ENCODE measurements at places on chromosomes 2 and 18.

DNA sequence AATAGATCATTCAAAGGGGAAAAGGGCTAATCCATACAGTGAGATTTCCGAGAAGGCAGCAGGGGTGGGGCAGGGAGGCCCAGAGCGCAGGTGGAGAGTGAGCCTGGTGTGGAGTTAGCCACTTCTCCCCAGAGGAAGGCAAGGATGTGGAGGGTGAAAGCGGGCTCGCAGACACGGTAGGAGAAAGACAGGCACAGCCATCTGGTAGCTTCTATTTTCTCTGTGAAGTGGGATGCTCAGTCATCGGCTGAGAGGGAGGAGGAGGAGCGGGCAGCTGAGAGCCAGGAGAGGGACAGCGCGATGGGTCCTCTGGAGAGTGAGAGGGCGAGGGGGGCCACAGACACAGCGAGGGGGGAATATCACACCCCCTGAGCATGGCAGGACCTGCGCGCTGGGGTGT is 153.3 kb upstream of the NDUFV2 start:
- DNase-seq: no peak

DNA sequence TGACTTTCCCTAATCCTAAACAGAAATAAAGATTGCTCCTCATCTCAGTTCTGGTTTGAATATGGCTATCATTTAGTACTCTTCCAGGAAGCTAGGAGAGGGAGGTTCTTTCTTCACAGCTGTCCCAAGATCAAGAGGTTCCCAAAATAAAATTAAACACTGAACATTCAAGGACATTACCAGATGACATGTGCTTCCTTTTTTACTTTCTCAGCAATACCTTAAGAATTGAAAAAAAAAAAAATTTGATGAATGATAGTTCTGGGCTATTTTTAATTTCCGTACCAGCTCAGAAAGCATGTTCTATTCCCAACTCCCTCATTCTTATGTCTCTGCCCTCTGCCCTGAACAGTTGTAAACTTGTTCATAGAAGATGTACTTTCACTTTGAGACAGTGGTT is 61.7 kb upstream of the MYL1 start:
- DNase-seq: no peak

DNA sequence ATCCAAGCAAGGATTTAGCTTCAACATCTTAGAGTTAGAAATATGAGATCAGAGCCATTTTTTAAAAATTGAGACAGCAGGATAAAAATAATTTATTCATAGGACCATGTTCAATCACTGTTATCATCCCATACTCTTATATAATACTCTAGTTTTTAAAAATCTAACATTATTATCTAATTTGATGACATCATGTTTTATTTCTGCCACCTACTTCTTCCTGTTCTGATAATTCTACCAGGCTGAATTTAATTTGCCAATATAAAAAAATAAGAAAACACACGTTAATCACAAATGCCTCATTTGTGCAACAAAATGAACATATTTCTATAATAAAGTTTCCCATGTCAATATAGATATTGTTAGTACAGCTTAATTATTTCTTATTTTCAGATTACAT is 621.7 kb downstream of the KCNJ3 start:
- no peak for DNase-seq

- no peak for DNase-seq
These were observed 136.0 kb downstream of the INSIG2 start for GRCh38 chr2:118223992-118224894.

GRCh38 chr18:62583376-62583775 is 60.6 kb downstream of the ZCCHC2 start:
- no peak for DNase-seq

DNA sequence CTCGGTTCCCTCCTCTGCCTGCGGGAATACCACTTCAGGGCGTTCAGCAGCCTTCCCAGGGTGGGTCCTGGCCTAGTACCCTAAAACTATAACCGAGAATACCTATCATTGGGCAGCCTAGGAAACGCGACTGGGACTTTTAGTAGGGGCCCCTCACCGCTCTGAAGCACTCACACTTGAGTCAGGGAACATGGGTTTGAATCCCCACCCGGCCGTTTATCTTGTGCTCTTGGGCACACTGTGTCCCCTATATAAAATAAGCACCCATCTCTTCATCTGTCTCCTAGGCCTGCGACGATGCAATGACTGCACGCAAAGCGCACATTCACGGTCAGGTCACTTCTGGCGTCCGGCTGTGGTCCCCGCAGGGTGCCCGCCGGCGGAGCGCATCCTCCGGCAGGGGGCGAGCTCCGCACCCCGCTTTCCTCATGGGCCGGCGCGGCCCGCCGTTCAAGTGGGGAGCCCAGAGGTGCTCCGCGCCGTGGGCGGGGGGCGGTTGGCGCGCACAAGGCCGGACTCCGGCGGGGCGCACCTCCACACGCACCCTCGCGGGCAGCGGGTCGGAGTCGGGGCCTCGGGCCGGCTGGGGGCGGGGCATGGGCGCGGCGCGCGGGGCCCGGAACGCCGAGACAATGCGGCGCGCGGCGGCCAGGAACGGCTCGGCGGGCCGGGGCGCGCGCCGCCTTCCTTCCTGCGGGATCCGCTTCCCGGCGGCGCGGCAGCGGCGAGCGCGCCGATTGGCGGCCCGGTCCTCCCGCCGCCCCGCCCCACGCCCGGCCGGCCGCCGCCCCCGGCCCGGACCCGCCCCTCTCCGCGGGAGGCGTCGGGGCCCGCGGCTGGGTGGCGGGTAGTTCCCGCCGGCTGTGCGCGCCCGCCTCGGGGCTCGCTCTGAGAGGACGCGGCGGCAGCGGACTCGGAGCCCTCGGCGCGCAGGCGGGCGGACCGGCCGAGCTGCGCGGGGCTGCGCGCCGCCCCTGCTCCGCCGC is at the start of gene ASAP2:
ASAP2 (plus strand) TSS at position 850 of the 986 bp plus-strand sequence. CDS start 293 bp downstream, outside the sequence.
- DNase-seq: peak; percentile 81

GRCh38 chr18:55875371-55875901 is 287.4 kb upstream of the TCF4 start:
- peak; percentile 6 for DNase-seq
